ENCODE measurements at places on chromosomes 16 and 17.

- DNase-seq: no peak
Measured at GRCh38 chr17:41403404-41404023, 6.1 kb upstream of the KRT31 start.

- DNase-seq: no peak
Measured at GRCh38 chr17:27485716-27486495, 29.7 kb downstream of the KSR1 start.

- no peak for DNase-seq
Measured at GRCh38 chr17:81033535-81034167, 1.3 kb upstream of the BAIAP2 start.

DNA sequence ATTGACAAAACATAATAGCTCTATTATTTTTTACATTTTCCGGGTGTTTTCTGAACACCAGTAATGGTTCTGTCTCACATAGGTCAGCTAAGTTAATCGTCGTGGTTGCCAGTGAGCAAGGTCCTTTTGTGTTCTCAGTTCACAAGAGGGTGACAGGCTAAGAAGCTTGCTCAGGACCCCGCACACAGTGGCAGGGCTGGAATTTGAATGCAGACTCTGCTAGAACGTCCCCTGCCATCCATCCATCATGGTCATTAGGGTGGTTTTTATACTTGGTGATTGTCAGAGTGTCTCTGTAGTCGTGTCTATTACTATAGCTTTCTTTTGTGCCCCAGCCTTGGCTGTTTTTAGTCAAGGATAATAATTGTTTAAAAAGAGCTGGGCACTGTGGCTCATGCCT, 176.2 kb downstream of the SNX29 start:
- DNase-seq: no peak

DNA sequence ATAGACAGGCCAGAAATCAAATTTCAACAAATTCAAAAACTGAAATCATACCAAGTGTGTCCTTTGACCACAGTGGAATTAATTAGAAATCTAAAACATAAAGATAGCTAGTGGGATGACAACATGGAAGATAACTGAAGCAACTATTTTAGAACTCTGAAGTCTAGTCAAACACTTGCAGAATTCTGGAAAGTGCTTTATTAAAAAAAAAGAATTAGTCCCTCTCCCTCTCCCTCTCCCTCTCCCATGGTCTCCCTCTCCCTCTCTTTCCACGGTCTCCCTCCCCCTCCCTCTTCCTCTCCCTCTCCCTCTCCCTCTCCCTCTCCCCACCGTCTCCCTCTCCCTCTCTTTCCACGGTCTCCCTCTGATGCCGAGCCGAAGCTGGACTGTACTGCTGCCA, 6.7 kb upstream of the OR4D1 start:
- DNase-seq: no peak

DNA sequence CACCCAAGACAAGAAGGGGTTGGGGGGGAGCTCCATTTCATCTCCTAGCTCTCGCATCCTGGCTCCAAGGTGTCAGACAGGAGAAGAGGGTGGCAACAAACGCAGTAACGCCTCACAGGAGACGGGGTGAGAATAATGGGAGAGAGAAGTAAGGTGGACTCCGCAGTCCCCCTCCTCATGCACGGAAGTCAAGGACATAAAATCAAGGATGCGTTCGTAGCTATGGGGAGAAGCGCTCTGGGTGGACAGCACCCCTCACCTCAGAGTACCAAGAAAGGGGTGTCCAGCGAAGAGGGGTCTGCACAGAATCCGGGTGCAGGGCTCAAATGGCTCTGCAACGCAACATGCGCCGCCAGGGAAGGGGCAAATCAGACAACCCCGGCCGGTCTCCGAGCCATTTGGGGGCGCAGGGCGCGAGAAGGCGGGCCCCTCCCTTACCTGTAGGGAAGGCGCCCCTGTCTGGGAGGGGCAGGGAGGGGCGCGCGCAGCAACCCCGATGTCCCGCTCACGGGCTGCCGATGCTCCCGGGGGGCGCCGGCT, 555 bp downstream of the HDAC5 start:
- DNase-seq: no peak

Measured in fibroblast of skin of abdomen (primary cell).